Stimulated activated CD4-positive, alpha-beta T cell treated with anti-CD3 and anti-CD28 coated beads, Interleukin-1b, Interleukin-23, amount 100 ng/mL, for 1 hour (primary cell): ENCODE measurements at places on chromosomes 4 and X.

DNA sequence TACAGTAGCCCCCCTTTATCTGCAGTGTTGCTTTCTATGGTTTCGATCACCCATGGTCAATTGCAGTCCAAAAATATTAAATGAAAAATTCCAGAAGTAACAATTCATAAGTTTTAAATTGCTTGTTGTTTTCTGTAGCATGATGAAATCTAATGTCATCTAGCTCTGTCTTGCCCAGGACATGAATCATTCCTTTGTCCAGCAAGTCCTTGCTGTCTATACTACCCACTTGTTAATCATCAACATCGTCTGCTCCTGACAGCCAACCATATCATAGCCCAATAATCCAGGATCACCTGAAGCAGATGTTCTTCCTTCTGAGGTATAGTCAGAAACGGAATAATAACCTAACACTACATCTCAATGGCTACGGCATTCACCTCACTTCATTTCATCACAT, 79.8 kb downstream of the ADAMTS3 start:
- DNase-seq, result no peak

DNA sequence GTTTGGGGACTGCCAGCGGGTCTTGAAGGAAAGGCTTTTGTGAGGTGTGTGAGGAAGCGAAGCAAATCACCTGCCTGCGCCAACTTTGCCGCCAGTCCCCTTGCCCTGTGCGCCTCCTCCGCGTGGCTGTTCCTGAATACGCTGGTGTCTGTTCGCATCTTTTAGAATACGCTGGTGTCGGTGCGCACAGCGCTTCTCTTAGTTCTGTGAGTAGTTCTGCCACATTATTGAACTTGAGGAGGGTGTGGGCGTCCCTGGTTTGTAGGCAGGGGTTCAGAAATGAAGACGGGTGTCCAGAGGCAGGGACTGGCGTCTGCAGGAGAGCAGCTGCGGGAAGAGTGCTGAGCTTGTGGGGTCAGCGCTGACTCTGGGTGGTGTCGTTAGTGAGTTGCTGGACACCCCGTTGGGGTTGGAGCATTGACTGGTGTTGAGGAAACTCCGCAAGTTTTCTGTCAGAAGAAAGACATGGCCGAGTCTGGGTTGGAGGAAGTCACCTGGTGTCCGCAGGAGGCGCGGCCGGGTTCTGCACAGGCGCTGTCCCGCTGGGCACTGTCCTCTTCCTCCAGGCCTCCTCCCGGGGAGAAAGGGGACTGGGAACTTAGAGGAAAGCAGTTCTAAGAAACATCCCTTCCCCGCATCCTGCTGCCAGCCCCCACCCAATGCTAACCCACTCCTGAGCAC, 930 bp downstream of the ZNF718 start:
- peak; percentile 6 for DNase-seq

GRCh38 chrX:19554786-19555185, 39.5 kb upstream of the MAP3K15 start:
- DNase-seq, result no peak

DNA sequence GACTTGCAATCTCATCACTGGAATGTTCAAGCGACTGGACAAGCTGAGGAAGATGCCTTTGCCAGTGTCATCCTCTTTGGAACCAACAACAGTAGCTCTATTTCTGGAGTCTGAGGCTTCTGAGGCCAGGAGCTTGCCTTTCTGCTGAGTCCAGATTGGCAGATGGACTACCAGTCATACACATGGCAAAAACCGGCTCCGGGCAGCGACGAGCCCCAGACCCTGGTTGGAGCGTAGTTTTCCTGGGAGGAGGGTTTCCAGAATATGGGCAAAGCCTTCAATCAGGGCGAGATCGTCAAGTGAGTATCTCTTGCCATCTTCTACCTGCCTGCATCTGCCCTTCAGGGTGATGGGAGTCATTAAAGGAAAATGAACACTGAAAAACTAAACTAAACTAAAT, 807.9 kb downstream of the C4orf33 start:
- no peak for DNase-seq

DNA sequence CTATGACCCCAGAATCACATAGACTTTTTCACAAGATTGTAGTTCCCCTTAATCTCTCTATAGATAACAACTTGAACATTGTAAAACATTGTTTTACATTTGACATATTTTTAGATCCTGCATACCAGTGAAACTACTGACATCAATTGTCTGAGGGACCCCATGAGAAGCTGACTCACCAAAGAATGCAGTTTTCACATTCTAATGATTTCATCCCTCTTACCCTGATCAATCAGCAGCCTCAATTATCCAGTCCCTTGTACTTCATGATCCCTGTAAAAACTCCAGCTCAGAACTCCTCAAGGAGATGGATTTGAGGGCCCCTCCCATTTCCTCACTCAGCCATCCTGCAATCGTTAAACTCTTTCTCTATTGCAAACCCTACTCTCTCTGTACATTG, 411.0 kb upstream of the NDST3 start:
- no peak for DNase-seq
